ENCODE measurements at places on chromosomes 12 and 14.

GRCh38 chr14:57408634-57409033 lies 18.2 kb downstream of the NAA30 start:
- DNase-seq = no peak

GRCh38 chr12:129208566-129208965 lies 355.3 kb downstream of the GLT1D1 start:
- no peak for DNase-seq

DNA sequence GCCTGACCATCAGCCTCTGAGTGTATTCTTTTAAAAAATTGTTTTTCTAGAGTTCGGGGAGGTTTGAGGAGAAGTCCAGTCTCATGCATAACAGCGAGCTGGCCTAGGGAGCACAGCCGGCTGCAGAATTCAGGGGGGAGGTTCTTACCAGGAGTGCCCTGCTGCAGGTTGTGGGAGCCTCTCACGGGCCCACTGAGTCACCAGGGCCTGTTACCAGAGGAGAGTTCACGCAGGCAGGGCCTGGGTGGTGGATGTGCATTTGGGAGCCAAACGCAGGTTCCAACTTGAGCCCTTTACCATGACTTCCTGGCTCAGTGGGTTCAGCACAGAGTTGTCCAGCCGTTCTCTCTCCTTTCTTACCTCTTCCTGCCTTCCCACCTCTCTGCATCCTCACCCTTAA lies 14.4 kb downstream of the CD9 start:
- DNase-seq = no peak

DNA sequence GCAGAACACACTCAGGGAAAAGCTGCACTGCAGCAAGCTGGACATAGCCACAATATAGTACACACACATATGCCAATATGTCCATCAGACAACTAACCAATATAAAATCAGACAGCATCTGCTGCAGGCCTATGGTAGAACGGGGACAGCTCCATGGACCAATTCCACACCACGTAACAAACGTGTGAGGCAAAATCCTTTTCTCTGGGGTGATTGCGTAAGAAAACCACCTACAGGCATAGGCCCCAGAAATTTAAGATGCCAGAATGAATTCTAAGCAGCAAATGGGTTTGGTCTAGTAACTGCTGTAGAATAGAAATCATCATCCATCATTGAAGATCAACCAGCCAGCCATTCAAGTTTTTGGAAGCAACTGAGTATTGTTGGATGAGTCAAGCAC lies 368.9 kb upstream of the TMPO start:
- DNase-seq = no peak

GRCh38 chr12:53005986-53006809 lies at the start of gene EIF4B:
EIF4B (plus strand) TSS chr12:53006456; CDS start chr12:53006484, 28 bp downstream.
- peak; percentile 100 for DNase-seq

- no peak for DNase-seq
These were observed 258.6 kb downstream of the ADAMTS20 start for GRCh38 chr12:43293396-43293795.
